ENCODE measurements at places on chromosomes 12 and 14. TPM values are rescaled to one million over a fixed set of nuclear protein-coding genes. Genes with fewer than 3 reads are reported as not detected.

The GPR84 gene
- total RNA-seq = 0.95 TPM

The PNN gene
- 33.0 TPM for total RNA-seq

GRCh38 chr12:127655691-127656090, 611.3 kb upstream of the TMEM132C start:
- H3K27ac ChIP-seq = no peak overlapping the region
- no peak for DNase-seq
- H3K4me3 ChIP-seq = no peak overlapping the region
- H3K4me1 ChIP-seq = no peaks in the 10 kb centered on the region
- H3K27me3 ChIP-seq = no peaks in the 10 kb centered on the region

- H3K27ac ChIP-seq = peak overlapping the region; percentile 59
- H3K4me3 ChIP-seq = no peak overlapping the region
- H3K36me3 ChIP-seq = peaks cover 37% of the 10 kb centered on the region
- DNase-seq = peak; percentile 81
- peaks cover 66% of the 10 kb centered on the region for H3K4me1 ChIP-seq
Observed at GRCh38 chr12:57213058-57213715, 3.4 kb upstream of the NXPH4 start.
